A549 treated with GW870086 at 1 μM for 4 hours (cell line): ENCODE measurements at places on chromosomes 12 and 14. TPM values are rescaled to one million over a fixed set of nuclear protein-coding genes. Genes with fewer than 3 reads are reported as not detected.

Gene SERPINA4
- 0.06 to 0.07 TPM (median 0.07 TPM) in 3 of 5 replicates, not detected in the others for total RNA-seq

Gene PPM1H
- total RNA-seq, result 7.5 to 9.2 TPM (median 7.8 TPM) in 5 replicates

Gene ASPG
- total RNA-seq, result 0.07 to 0.16 TPM in 2 of 5 replicates, not detected in the others

Gene KRT81
- total RNA-seq, result 3,338 to 4,063 TPM (median 3,935 TPM) in 5 replicates

Gene SERPINA10
- total RNA-seq, result 0.03 TPM in 1 of 5 replicates, not detected in the others

Gene CLEC14A
- not detected in 5 replicates for total RNA-seq

Gene SAMD15
- 1.5 to 2.0 TPM (median 1.7 TPM) in 5 replicates for total RNA-seq

Gene SMCO3
- 0.06 TPM in 1 of 5 replicates, not detected in the others for total RNA-seq

Gene RGS6
- not detected in 5 replicates for total RNA-seq

Gene ALX1
- total RNA-seq, result 4.5 to 5.5 TPM (median 5.0 TPM) in 5 replicates

Gene HCAR2
- total RNA-seq, result 0.06 TPM in 1 of 5 replicates, not detected in the others

Gene RTRAF
- 253 to 260 TPM (median 256 TPM) in 5 replicates for total RNA-seq

Gene FCF1
- 38.3 to 70.4 TPM (median 49.1 TPM) in 5 replicates for total RNA-seq

Gene NOS1
- 0.40 to 0.64 TPM (median 0.58 TPM) in 5 replicates for total RNA-seq

Gene DIO2
- 1.8 to 3.4 TPM (median 2.7 TPM) in 5 replicates for total RNA-seq

Gene PTHLH
- 15.5 to 17.9 TPM (median 16.8 TPM) in 5 replicates for total RNA-seq

Gene ZBTB1
- total RNA-seq, result 21.1 to 23.4 TPM (median 23.1 TPM) in 5 replicates

Gene GLS2
- 0.08 to 0.37 TPM (median 0.31 TPM) in 4 of 5 replicates, not detected in the other for total RNA-seq
